ENCODE measurements at places on chromosomes 6 and 20.

DNA sequence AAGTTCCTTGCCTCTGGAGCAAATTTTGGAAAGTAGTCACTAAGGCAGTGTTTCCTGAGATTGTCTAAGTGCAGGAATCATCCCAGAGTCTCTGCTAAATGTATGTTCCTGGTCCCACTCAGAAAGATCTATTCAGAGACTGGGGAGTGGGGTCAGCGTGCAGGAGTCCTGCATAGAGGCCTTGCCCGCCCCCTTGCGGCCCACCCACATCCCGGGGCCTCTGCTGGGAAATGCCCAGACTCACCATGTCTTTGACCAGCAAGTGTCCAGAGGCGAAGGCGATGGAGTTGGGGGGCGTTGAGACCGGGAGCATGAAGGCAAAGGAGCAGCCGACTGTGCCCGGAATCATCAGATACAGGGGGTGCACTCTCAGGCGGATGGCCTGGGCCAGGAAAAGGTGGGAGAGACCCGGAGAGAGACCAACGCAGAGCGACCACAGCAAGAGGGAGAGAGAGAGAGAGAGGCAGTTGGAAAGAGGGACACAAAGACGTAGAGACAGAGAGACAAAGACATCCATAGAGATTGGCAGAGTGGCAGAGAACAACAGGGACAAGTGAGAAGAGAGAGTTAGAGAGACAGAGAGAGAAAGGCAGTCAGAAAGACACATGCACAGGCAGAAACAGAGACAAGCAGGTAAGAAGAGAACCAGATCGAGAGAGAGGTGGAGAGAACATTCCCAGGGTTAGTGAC lies 12.9 kb upstream of the OCSTAMP start:
- DNase-seq, result no peak

- no peak for DNase-seq
Measured at GRCh38 chr6:134902074-134902861, 47.6 kb downstream of the ALDH8A1 start.

- no peak for DNase-seq
Measured at GRCh38 chr6:144413418-144413817, 128.3 kb downstream of the UTRN start.

DNA sequence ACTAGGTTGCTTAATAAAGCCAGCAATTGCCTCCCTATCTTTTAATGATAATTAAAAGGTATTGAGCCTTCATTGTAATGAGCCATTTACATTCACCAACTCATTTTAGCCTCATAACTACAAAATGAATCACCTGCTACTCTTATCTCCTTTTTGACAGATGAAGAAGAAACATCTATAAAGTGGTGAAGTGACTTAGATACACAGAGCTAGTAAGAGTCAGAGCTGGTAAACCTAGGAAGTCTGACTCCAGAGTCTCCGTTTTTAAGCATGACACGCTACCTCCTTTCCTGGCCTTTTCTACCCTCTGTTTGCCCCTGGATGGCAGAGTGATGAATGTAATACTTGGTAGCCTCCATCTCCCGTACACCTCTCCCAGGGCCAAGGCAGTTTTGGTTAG lies 93.5 kb downstream of the SPTLC3 start:
- no peak for DNase-seq

- no peak for DNase-seq
Measured at GRCh38 chr6:134170844-134171243, 118.4 kb upstream of the SLC2A12 start.

DNA sequence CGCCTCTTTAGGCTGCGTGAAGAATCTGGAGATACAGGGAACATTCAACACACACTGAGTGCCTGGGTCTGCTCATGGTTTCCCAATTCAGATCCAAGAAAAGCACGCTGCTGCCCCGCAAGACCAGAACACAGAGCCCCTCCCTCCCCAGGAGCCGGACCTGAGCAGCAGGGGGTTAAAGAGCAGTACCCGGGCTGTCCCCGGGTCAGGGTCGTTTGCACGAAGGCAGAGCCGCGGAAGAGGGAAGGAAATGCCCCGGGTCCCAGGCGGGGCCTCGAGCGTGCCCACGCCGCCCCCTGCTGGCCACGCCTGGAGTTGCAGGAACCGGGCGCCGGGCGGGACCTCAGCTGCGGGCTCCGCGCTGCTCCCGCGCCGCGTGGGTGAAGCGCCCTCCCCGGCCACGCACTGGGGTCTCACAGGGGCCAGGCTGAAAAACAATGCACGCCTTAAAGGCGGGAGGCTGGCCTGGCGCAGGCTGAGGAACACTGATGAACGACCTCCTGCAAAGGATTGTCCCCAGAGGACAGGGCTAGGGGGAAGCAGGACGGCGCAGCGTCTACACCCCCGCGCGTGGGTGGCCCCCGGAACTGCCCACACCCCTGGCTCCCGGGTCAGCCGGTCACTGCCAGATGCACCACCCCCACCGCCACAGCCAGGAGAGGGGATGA lies 48.9 kb downstream of the ANKRD60 start:
- DNase-seq, result peak; percentile 39

- no peak for DNase-seq
Measured at GRCh38 chr6:118935331-118935668, 341 bp upstream of the MCM9 start.

- DNase-seq, result no peak
Measured at GRCh38 chr20:31803552-31804291, 15.4 kb upstream of the MYLK2 start.

GRCh38 chr6:36912030-36912454 lies 26.3 kb downstream of the C6orf89 start:
- no peak for DNase-seq

DNA sequence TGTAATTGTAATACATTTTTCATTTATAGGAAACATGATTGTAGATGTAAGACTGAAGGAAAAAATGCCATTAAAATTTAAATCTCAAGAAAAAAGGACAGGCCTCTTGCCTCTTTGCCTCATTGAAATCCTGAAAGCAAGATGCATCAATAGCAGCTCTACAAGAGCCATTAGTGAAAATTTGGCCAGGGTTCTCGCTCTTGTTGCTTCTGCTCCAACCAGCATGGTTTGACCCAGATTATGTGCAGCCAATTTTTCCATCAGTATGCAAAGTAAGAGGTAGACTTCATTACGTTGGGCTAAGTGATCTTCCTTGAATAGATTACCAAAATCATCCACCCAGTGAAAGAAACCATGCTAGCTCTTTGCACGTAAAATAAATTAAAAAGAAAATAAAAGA lies 106.6 kb downstream of the SGK1 start:
- DNase-seq, result no peak
